ENCODE measurements at places on chromosomes 12 and 14. TPM values are rescaled to one million over a fixed set of nuclear protein-coding genes. Genes with fewer than 3 reads are reported as not detected.

- no peak for DNase-seq
These were observed 55.7 kb downstream of the PAX9 start for GRCh38 chr14:36717363-36717762.

GRCh38 chr14:22185191-22185590, 403.8 kb downstream of the DAD1 start:
- no peak for DNase-seq

GRCh38 chr12:54304187-54304810, 3.5 kb upstream of the NFE2 start:
- no peak for DNase-seq

DNA sequence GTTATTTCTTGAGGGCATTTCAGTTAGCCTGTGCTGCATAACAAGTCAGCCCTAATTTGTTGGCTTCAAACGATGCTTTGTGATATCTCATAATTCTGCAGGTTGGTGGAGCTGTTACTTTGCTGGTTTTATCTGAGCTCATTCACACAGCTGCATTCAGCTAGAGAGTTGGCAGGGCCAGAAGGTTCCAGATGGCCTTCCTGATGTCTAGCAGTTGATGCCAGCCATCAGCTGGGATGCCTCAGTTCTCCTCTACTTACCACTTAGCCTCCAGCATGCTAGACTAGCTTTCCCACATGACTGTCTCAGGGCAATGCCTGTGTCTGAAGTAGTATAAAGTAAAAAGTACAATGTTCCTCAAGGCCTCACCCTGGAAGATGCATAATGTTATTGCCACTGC, 130.6 kb downstream of the SLC35F4 start:
- no peak for DNase-seq

DNA sequence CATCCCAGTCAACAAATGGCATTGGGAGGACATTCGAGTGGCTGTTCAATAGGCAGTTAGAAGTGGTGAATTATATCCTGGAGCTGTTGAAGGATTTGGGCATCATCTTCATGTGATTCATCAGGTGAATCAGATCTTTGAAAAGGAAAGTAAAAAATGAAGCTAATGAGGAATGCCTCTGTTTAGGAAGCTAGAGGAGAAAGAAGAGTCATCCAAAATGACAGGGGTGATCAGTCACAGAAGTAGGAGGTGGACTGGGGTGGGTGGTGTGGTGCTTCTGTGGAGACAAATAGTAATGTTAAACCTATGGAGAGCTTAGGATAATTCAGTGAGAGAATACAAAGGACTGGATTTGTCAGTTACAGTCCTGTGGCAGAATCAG, 32.7 kb downstream of the DIP2B start:
- DNase-seq: no peak

- no peak for DNase-seq
These were observed 7.8 kb downstream of the LRRC10 start for GRCh38 chr12:69602954-69603353.

Gene FAM222A
- polyA plus RNA-seq: 1.8 TPM

Gene TSHR
- 0.30 TPM for polyA plus RNA-seq

Gene FMNL3
- polyA plus RNA-seq: 64.3 TPM

Gene MGAT4C
- polyA plus RNA-seq: 0.78 TPM
